Spinal cord (tissue), 10 donors: ENCODE measurements at places on chromosomes 11 and 22.

- no peak for DNase-seq
These were observed 37.3 kb downstream of the GALNT18 start for GRCh38 chr11:11584530-11584810.

DNA sequence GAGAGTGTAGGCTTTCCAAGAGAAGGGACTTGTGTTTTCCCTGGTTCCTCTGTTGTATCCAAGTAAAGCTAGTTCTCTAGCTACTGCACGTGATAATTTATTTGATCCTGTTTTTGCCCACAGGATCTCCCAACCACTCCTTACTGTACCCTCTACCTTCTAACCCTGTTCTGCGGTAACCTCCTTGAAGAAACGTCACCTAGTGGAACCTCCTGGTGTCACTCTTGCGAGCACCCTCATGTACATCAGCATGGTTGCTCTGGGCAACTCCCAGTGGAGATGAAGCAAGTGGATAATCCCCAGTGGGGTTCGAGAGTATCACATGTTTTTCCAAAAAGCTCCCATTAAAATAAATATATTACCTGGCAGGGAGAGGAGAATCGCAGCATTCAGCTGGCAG lies 108.9 kb upstream of the CLMP start:
- no peak for DNase-seq

GRCh38 chr22:28907311-28908008 lies 24.1 kb downstream of the ZNRF3 start:
- DNase-seq, result no peak

GRCh38 chr11:64654958-64655541 lies 64.0 kb downstream of the SLC22A12 start:
- no peak for DNase-seq

DNA sequence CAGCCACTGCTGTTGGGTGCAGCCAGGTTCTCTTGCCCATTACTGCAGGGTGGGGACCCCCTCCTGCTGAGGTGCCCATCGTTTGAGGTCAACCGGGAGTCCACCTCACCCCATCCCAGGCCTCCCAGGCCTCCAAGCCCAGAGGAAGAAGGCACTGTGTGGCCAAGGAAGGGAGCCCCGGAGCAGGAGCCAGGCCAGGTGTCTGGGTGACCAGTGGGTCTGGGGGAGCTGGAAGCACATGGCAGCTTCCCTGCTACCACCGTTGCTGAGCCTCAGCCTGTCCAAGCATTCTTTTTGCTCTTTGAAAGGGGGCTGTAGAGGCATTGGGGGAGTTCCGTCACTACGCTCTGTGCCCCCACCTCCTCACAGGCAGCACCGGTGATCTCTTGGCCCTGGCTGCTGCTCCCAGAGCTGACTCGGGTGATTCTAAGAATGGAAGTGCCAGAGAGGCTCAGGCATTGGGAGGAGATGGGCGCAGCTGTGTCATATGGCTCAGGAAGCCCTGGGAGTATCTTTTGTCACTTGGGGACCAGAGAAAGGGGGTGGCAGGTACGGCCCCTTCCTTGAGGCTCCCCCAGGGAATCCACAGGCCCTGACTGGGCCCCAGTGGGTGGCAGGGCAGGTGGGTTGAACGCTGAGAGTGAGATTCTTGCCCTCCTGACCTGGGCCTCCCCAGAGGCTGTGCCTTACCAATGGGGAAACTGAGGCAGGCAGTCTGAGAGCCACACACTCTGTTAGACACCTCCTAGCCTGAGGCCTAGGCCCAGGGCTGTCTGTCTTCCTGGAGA lies 1.9 kb downstream of the SEPTIN5 start:
- DNase-seq, result no peak

DNA sequence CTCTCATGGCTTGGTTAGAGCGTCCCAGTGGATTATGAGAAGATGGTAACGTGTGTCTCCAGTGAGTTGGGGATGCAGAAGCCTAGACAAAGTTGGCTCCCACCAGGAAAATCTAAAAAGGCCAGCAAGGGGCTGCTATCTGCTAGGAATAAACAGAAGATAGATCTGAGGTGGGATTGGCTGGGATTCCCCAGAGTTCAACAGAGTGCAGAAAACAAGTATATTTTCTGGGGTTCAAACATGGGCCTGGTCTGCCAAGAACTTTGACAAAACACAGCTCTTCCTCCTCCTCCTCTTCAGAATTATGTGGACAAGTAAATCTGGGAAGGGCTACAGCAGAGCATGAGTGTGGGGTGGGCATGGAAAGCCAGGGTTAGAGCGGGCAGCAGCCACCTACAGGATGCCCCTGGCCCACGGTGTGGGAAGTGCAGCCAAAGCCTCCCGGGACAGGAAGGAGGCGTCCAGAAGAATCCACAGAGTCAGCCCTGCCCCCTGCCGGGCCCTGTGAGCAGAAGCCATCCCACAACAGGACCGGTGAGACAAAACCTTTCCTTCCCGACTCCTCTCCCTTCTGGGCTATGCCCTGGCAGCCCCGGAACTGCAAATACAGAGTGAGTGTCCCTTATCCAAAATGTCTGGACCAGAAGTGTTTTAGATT lies 67.1 kb downstream of the CD82 start:
- no peak for DNase-seq

DNA sequence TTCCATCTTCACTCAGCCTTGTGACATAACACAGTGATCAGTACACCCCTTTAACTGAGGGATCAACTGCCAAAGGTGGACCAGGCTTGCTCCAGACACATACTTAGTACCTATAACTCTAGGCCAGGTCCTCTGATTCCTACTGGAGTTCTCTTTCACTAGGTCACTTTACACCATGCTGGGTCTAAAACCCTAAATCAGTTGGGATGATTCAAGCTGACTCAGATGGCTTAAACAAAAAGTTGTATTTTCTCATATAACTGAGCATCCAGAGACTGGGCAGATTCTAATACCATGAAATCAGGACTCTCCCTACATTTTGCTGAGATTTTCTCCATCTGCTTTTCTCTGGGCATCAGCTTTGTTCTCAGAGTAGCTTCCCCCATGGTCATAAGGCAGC lies 26.0 kb upstream of the FLI1 start:
- no peak for DNase-seq

GRCh38 chr11:22276535-22276934 lies 61.6 kb upstream of the SLC17A6 start:
- no peak for DNase-seq
